ENCODE measurements at places on chromosomes 2 and 18.
A peak's percentile ranks its signal among the peaks of the same experiment; 100 is the strongest.

GRCh38 chr2:108571286-108571685 is 37.0 kb downstream of the LIMS1 start:
- DNase-seq, result no peak

GRCh38 chr18:8713691-8714090 is 8.3 kb downstream of the MTCL1 start:
- DNase-seq, result no peak

DNA sequence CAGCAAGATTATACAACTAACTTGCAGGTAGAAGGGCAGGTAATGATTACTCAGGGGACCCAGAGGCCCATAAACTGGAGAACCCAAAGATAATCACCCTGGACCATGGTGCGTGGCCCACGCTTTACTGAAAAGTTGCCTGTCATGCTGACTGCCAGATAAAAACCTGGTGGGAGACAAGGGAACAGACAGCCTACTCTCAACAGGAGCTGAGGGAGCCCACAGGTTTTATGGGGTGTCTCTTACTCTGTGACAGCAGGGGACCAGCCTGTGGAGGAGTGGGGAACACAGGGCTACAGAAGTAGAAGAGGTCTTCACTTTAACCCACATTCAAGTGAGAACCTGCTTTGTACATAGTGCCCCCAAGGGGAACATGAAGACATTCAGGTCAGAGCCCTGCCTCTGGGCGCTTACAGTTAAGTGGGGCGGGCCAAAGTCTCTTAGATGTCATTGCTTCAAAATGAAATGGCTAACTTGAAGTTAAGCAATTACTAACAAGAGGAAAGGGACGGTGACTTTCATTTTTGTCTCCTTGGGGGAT is 60.4 kb downstream of the DHRS9 start:
- DNase-seq, result no peak

DNA sequence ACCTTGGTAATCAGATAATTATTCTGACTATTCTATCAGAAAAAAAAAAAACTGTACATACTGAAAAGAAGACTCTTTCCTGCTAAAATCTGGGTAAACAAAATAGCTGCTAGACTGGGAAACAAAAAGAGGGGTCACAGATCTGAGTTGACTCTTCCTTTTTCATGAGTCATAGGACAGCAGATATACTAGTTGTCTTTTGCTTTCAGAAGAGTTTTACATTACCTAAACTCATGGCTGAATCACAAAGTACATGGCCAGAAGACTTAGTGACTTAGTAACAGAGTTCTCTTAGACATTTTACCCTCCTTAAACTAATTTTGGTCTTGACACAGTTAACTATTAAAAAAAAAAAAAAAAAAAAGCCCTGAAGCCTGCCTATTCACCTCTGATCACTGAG is 834.0 kb upstream of the FSHR start:
- no peak for DNase-seq

DNA sequence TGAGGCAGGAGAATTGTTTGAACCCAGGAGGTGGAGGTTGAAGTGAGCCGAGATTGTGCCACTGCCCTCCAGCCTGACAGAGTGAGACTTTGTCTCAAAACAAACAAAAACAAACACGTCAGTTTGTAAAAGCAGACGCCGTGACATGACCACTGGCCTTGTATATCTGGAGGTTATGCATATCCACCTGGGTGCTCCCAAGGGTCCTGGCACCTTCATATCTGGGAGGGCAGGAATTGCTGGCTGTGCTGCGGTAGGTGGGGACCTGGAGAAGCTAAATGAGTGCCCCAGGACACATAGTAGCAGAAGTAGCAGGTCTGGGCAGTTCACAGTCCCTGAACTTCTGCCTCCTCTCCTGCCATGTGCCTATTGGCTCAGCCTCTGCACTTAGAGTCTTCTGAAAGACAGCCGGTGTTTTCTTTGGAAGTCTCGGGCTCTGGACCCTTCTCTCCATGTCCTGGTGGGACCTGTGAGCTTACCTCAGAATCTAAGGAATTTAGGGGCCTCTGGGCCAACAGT is 30.9 kb upstream of the IL1R2 start:
- no peak for DNase-seq

GRCh38 chr2:157184161-157184895 is 73.2 kb upstream of the GALNT5 start:
- no peak for DNase-seq

GRCh38 chr2:201261471-201261870 is 1.1 kb downstream of the CASP8 start:
- DNase-seq, result peak; percentile 14

GRCh38 chr2:72037261-72037666 is 110.4 kb downstream of the CYP26B1 start:
- DNase-seq, result no peak

- DNase-seq, result no peak
Measured at GRCh38 chr2:174761837-174762236, 2.4 kb downstream of the CHRNA1 start.

DNA sequence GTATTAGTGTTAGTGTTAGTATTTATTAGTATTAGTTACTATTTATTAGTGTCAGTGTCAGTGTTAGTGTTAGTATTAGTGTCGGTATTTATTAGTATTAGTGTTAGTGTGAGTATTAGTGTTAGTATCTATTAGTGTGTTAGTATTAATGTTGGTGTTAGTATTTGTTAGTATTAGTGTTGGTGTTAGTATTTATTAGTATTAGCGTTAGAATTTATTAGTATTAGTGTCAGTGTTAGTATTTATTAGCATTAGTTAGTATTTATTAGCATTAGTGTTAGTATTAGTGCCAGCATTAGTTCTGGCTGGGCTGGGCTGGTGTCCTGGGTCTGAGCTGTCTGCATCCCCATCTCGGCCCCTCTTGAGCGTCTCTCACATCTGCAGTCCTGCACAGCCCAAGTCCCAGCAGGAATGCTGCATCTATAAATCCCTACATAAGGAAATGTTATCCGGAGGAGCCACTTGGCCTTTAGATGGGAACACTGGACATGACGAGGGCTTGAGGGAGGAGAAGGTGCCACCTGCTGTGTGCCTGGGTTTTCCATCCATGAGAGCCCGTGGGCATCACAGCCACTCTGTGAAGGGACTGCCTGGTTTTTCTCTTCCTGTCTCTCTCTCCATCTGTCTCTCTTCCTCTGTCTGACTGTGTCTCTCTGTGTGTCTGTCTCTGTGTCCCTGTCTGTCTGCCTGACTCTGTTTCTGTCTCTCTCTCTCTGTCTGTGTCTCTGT is 33.6 kb downstream of the TWIST2 start:
- no peak for DNase-seq

- DNase-seq, result no peak
Measured at GRCh38 chr18:22368021-22368420, 49.7 kb downstream of the CTAGE1 start.

- no peak for DNase-seq
Measured at GRCh38 chr18:48666613-48667012, 127.8 kb downstream of the CTIF start.

GRCh38 chr2:42064417-42064942 is 16.7 kb downstream of the PKDCC start:
- no peak for DNase-seq

DNA sequence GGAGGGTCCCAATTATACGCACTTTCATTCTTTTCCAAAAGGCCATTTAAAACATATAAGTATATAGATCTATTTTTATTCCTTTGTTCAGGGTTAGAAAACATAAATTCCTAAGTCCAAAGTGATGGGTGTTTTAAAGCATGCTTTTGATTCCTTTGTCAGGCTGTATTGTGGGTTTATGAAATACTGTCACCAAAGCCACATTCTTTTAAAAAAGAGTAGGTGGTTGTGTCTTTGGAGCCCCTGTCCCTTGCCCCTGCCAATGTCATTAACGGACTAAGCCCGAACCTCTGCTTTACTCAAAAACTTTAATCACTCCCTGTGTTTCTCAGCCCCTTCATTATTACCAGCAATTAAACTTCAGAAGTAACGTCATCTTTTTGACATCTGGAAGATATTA is 104.9 kb upstream of the APCDD1 start:
- DNase-seq, result no peak

GRCh38 chr2:160367887-160368286 is 125.7 kb downstream of the RBMS1 start:
- no peak for DNase-seq

- no peak for DNase-seq
Measured at GRCh38 chr18:25282282-25282681, 69.7 kb downstream of the ZNF521 start.

DNA sequence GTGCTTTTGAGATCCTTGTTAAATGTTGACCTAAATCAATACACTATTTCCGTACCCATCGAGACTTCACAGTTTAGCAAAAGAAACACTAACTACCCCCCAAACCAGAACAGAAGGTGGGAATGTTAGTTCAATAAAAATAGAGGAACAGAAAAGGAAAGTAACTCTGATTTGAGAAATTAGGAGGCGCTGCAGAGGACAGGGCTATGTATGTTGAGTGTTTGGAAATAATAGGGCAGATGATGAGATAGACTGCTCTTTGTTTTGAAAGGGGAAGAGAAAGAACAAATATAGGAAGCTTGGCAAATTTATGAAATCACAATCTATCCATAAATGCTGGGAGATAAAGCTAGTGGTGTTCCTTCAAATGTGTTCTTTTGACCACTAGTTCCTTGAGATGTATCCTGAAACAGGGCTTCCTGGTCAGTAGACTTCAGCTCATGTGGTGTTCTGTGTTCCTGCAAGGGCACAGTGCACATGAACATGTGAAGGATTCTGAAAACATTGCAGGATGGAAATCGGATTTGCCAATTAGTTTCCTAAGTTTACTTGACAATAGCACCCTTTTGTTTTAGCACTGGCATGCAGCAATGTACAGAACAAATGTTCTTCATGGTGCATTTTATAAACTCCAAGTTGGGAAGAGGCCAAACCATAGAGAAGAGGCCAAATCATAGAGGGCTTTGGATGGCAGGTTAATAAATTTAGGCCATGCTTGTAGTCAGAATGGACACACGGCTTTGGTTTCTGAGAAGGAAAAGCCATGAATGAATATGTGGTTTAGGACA is 39.8 kb downstream of the RHBDD1 start:
- no peak for DNase-seq

DNA sequence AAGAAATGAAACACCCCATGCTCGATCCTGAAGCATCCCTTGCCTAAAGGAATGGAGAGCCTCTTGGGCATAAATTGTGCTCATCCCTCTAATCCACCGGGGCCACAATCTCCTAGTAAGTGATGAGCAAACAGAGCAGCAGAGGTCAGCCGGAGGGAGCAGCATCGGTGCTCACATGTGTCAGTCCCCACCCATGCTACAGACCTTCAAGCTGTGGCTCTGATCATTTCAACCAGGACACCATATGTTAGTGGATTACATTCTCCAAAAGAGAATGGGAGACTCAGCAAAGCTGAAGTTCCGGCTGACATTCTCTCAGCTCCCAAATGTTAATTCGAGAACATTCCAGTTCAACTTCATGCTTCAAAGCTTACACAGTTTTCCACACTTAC is 75.6 kb downstream of the AAK1 start:
- DNase-seq, result no peak

GRCh38 chr2:98761267-98761781 is 30.4 kb upstream of the MGAT4A start:
- DNase-seq, result peak; percentile 59

DNA sequence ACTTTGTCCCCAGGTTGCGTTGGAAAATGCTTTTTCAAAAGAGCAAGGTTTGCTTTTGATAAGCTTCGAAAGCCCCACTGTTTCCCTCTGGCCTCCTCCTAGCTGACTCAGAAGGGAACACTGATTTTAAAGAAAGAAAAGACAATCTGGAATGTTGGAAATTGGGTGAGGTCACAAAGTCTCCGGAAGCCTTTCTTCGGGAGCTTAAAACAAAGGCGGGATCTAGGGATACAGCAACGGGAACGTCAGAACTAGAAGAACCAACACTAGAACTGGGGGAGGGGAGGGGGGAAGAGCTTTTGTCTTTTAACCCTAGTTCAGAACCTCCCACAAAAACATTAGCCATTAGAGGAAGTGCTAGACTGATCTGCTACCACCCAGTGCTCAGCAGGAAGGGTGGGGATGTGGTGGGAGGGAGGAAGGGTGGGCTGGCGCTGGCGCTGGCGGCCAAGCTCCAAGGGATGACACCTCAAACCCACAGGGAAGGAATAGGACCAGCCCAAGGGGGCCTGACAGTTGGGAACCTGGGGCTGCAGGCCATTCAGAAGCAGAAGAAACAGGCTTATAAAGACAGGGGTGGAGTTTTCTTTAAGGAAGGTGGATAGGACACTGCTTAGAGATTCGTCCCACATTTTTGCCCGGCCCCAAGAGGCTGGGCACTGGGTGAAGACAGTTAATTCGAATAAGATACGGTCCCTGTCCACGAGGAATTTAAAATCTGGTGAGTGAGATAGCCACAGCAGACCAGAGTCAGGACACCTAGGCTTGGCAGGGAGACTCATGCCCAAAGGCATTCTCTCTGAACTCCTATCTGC is 1.7 kb downstream of the TMSB10 start:
- DNase-seq, result no peak

GRCh38 chr2:114128725-114129124 is 238.8 kb downstream of the ACTR3 start:
- no peak for DNase-seq

GRCh38 chr2:237091779-237092436 is 6.2 kb downstream of the COPS8 start:
- DNase-seq, result no peak

DNA sequence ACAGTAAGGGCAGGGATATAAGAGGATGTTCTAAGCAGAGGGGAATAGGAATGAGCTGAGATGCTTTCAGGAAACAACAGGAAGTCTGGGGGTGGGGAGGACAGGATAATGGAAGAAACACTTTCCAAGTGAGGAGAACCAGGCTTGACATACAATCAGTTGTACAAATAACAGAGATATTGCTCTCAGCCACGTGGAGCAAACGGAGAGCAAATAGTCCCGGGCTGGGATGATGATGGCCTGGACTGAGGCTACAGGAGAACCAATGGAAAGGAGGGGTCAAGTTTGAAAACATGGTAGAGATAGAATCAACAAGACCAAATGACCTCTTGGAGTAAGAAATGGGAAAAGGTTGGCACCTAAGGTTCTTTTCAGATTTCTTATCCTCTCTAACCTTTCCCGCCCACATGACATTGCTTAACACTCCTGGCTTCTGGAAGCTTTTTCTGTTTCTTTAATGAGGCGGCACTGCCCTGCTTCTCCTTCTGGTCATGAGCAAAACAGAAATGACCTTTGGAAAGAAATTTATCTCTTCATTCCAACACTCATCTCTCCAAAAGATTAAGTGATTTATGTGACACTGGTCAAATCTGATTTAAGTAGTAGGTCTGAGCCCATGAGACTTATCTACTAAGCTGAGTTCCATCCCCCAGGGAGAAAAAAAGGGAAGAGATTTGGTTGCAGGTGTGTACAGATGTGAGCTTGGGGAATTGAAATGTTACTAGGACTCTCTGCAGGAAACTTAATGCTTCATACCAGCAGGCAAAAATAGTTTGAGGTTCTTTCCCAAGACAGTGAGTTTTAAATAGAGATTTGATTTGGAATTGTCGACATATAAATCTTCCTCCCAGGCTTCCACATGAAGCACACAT is 442.9 kb upstream of the HNRNPA3 start:
- DNase-seq, result no peak

GRCh38 chr2:136297994-136298393 is 180.0 kb upstream of the CXCR4 start:
- DNase-seq, result no peak

- DNase-seq, result no peak
Measured at GRCh38 chr2:127650041-127650784, 4.3 kb downstream of the GPR17 start.

Measured in stimulated activated CD4-positive, alpha-beta T cell treated with anti-CD3 and anti-CD28 coated beads, Interleukin-2, amount 100 ng/mL, for 4 hours (primary cell).